ENCODE measurements at places on chromosomes 2 and 18.

GRCh38 chr2:113157118-113157896 is 16.5 kb upstream of the PSD4 start:
- DNase-seq = no peak

DNA sequence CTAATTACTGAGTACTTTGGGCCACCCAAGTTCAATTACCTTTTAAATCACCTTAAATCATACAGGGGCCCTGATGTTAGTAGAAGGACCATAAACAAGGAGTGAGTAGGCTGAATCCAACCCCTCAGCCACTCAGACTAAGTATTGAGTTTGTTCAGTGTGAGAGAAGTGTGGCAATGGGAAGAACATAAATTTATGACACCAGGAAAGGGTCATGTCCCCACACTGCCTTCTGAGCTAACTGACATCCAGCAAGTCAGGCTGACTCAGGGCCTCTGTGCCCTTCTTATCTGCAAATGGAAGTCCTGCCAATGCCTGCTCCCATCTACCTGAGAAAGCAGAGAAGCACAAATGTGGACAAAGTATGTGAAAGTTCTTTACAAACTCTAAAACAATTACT is 12.9 kb downstream of the PLEKHM3 start:
- no peak for DNase-seq

DNA sequence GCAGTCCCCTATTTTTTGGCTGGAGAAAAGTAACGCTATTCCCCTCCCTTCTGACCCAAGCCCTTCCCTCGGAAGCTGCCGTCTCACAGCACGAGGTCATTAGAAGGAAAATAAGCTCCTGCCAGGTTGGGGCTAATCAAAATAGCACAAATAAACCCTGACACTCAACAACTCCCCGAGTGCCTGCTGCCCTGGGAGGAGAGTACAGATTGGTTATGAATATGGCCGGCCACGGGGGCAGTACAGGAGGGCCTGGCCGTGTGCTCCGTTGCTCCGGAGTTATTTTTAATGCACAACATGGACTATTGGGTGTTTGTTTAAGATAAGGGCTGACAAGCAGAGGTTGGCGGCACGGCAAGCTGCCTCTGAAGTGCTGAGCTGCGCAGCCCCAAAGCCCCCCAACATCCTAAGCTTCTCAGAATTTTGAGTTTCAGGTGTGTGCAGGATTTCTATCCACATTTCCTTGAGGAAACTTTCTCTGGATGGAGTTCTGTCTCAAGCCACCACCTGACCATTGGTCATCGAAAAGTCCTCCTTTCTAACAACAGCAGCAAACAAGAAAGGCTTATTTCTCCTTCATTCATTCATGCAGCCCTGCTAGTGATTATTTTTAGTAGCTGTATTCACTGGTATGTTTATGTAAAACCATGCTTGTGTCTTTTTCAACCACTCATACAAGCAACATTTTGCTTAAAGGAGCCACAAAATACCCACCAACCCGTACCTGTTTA is 58.7 kb downstream of the PAX3 start:
- no peak for DNase-seq

- no peak for DNase-seq
Measured at GRCh38 chr2:218809515-218809914, 22.1 kb downstream of the PRKAG3 start.

- DNase-seq = no peak
Measured at GRCh38 chr18:6409933-6410332, 4.8 kb downstream of the L3MBTL4 start.

DNA sequence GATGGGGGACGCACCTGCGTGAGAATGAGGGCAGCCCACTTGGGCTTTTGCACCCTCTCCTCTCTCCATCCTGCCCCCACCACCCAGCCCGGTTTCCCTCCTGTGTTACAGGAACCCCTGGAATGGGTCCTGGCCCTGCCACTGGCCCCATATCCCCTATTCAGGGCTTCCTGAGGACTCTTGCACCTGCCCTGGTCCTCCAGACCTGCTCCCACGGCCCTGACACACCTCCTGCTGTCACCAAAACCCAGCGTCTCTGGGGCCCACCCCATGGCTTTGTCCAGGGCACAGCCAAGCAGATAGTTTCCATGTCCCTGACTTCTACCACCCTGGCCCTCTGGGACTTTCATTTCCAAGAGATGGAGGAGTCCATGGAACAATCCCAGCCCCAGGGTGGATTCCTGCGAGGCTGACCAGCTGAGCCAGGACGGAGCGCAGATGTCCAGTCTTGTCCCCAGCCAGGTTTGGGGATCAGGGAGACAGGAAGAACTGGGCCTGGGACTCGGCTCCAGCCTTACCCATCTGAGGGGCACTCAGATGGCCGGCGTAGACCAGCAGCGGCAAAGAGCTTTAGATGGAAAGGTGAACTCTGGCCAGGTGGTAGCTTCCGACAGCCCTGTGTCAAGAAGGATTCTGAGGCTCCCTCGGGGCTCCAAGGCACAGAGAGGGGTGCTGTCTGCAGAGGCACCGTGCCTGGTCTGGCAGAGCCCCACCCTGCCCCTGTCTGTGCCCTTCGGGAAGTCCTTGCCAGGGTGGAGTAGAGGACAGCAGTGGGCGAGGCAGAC is 12.0 kb downstream of the GPR35 start:
- no peak for DNase-seq

- DNase-seq = no peak
Measured at GRCh38 chr2:73766349-73766748, 13.6 kb downstream of the DUSP11 start.

- no peak for DNase-seq
Measured at GRCh38 chr2:179262077-179262660, 2.5 kb downstream of the SESTD1 start.

GRCh38 chr18:9707381-9708056 is 582 bp upstream of the RAB31 start:
- DNase-seq = no peak

DNA sequence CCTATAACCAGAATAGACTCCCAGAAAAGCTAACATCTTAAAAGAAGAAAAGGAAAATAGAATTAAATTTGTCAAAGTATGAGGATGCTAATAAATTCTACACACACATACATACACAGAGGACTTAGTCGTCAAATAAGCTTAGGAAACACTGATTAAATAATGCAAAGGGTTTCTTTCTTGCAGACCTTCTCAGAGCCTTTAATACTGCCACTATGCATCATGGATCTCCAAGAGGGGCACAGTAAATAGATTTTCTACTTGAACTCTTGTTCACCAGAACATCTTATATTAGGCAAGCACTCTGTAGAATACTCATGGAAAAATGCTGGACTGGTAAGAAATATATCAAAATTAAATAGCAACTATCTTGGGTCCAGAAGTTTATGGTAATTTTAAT is 69.4 kb downstream of the ANKRD44 start:
- DNase-seq = no peak

DNA sequence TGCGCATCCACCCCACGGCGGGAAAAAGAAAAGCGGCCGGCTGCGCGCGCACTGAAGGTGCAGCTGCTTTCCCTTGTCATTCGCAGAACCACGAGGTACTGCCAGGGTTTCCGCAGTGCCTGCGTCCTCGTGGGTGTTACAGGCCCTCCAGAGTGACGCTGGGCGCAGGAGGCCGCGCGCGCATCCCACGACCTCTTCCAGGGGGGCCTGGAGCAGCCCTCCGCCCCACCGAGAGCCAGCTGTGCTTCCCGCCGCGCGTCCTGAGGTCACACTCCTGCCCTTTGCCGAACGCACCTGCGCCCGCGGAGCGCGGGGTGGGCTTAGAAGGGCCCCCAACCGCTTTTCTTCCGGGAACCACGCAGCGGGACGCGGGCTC is 378 bp upstream of the IAH1 start:
- DNase-seq = peak; percentile 49

GRCh38 chr2:202612145-202612544 is 22.6 kb upstream of the FAM117B start:
- no peak for DNase-seq

GRCh38 chr2:41947701-41948396 is 100.0 kb upstream of the PKDCC start:
- DNase-seq = no peak

GRCh38 chr2:190551928-190552327 is 17.4 kb upstream of the NEMP2 start:
- no peak for DNase-seq

DNA sequence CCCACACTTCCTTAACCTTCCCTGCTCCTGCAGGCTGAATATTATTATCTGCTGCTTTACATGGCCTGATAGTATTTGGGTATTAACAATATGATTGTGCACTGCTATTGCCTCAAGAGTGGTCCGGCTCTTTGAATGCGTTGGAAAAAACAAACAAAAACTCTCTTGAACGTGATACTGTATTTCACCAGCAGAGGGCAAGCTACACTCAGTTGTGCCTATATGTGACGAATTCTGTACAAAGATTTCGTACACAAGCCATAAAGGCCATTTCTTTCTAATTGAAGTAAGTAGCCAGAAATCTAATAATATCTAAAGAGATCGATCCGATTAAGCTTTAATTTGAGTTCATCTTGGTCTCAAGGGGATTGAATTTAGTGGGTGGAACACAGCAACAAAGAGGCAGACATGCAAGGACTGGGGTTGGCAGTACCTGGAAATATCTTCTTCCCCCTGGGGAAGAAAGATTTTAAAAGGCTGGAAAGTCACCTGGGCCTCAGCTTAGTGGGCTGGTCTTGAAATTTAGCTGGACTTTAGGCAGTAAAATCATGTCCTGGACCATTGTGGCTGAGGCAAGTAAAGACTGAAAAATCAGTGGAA is 49.3 kb upstream of the RAB6D start:
- DNase-seq = no peak

DNA sequence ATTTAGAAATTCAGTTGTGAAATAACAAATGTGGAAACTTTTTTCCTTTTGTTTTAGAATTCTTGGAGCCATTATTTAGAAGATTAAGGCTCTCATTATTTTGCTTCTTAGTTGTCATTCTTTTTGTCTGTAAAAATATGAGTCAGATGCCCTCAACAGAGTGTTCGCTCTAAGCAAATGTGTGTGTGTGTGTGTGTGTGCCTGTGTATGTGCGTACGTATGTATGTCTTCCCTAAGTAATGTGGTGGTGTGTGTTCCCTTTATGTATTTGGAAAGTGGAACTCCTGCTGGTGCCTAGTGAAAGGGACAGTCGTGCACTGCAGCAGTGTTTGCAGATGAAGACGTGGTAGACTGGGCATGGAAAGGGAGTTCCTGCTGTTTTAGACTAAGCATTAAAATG is 27.5 kb downstream of the ZNF407 start:
- no peak for DNase-seq

- no peak for DNase-seq
Measured at GRCh38 chr18:46939998-46940571, 22.7 kb downstream of the KATNAL2 start.

DNA sequence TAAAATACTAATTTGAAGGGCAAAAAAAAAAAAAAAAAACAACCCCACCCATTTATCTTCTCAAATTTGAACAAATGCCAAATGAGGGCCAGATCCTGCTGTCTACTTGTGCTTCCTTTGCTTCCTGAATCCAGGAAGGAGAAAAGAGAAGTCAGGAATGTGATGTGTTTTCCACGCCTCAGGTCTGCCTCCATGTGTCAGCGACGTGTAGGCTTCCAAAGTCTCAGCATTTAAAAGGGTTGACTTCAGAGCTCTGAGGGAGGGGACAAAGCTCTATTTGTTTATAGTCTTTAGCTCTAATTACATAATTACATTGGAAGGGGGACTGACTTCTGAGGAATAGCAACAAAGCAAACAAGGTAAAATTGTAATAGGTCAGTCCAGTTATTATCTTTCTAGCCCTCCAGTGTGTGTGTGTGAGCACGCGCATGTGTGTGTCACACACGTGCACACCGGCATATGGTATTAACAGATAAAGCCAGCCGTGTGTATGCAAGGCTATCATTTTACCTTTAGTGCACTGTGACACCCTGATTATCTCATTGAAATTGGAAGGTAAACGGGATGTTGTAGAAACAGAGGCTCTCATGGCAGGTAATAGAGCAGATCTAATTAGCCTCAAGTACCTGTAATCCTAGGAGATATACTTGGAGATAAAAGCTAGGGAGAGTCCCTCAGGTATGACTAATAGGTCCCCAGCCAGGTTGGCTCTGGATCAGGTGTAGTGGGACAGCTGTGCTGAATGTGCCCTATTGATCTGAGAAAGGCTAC is 911.4 kb upstream of the ZEB2 start:
- DNase-seq = no peak

DNA sequence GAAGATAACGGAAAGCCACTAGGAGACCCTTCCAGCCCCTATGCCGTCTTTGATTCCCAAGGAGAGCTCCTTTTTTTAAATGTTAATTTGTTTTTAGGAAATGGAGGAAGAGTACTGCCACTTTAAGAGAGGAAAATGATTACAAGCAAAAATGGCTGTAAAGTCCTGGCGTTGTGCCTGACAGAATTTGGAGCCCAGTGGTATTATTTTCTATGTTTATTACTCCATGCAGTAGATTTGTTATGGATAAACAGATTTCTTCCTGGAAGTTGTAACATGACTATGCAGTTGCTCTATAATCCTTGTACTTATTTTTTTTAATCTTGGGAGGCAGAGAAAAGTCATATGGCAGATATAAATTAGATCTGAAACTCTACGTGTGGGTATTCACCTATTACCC is 141.3 kb downstream of the GBX2 start:
- DNase-seq = no peak

DNA sequence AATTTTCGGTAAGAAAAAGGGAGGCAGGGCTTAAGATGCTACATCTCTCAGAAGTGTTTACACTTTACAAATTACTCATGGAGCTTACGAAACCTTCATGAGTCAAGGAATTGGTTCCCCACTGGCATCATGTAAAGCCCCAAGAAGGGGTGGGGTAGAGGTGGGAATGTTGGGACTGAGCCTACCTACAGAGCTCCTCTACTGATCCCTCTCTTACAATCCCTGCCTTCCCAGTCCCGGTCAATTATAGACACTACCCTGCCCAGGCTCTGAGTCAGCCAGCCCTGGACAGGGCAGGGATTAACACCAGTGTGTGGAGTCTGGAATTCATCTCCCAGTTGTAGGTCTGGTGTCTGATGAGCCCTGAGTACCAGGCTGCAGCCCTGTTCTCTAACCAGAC is 248.9 kb downstream of the PAX3 start:
- no peak for DNase-seq

DNA sequence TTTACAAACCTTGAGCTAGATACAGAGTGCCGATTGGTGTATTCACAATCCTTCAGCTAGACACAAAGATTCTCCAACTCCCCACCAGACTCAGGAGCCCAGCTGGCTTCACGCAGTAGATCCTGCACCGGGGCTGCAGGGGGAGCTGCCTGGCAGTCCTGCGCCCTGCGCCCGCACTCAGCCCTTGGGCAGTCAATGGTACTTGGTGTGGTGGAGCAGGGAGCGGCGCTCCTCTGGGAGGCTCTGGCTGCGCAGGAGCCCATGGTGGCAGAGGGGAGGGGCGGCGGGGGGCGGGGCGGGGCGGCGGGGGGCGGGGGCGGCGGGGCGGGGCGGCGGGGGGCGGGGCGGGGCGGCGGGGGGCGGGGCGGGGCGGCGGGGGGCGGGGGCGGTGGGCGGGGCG is 923.4 kb downstream of the SOCS6 start:
- DNase-seq = no peak

- DNase-seq = no peak
Measured at GRCh38 chr2:118123561-118124232, 35.4 kb downstream of the INSIG2 start.

- DNase-seq = no peak
Measured at GRCh38 chr2:165508927-165509326, 39.4 kb downstream of the CSRNP3 start.

- DNase-seq = no peak
Measured at GRCh38 chr2:47652061-47652690, 130.8 kb upstream of the MSH6 start.

GRCh38 chr2:105910497-105911238 is 166.0 kb downstream of the NCK2 start:
- no peak for DNase-seq

- DNase-seq = no peak
Measured at GRCh38 chr18:47680488-47680887, 250.0 kb downstream of the SMAD2 start.

GRCh38 chr2:16481351-16481750 is 184.3 kb downstream of the CYRIA start:
- DNase-seq = no peak

All from stimulated activated CD8-positive, alpha-beta memory T cell treated with anti-CD3 and anti-CD28 coated beads, Interleukin-15, amount 100 ng/mL, for 4 hours (primary cell).